Fibroblast of gingiva (primary cell): ENCODE measurements at places on chromosomes 16 and 17.
A peak's percentile ranks its signal among the peaks of the same experiment; 100 is the strongest.

DNA sequence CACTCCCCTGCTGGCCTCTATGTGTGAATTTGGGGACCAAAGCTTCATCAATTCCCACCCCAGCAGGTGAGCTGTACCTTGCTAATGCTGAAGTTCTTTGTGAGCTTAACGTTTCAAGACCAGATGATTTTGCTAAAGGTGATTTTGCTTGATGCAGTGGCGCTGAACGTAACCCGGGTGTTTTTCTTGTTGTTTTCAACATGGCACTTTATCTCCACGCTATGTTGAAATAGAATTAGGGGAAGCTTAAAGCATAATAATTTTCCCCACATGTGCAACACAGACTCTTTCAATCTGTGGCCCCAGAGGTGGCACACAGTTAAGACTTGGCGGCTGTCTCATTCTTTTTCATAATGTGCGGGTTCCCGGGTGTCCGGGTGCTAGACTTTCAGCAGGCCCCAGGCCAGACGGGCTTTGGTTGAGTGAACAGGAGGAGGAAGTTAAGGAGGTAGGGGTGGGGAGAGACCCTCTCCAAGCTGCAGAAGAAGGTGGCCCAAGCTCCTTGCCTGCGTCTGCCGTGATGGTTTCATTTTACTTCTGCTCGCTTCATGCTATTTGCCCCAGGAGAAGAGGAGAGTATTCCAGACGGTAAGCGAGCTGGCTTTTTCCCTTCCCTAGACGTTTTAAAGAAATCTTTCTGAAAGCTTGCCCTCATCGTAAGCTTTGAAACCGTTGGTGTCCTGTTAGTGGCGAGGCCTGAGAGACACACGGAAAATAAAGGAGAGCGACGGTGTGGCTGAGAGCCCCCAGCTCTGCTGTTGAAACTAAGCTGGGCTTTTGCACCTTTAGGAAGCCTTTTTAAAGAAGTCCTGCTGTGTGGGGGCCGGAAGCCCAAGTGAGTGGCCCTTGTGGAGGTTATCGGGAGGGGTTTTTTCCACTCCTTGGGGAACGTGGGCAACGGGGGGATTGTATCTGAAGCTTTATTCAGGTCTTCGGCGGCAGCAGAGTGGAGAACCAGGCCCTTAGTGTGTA lies 4.2 kb downstream of the FOXC2 start:
- DNase-seq, result peak; percentile 24

DNA sequence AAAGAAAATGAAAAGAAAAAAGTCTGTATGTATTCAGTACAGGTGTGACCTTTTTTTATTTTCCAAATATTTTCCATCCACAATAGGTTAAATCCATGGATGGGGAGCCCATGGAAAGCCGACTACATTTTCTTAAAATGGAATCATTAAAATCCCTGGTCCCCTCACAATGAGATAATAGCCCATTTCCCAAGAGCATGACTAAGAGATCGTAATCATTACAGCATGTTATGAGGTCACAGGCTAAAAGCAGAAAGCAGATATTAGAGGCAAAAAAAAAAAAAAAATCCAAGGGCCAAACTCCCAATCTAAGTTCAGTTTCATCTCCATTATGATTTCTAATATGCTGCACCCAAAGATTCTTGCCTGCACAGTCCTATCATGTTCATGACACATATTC lies 44.7 kb downstream of the CYTH1 start:
- DNase-seq, result peak; percentile 62

GRCh38 chr16:85328676-85329058 lies 216.4 kb upstream of the CIBAR2 start:
- no peak for DNase-seq

- no peak for DNase-seq
Measured at GRCh38 chr16:2663553-2664546, 18.5 kb upstream of the KCTD5 start.

DNA sequence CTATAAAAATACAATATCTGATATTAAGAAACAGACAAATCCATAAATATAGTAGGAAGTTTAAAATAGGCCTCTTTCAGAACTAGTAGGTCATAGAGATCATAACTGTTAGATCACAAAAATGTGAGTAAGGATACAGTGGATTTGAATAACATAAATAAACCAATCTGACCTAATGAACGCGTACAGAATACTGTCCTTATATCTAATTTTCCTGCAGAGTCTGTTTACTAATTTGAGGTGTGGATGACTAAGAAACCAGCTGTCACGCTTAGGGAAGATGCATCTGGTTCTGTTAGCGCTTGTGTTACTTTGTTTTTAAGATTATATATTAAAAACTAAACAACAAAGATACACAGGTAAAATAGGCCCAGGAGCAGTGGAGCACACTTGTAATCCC lies 14.8 kb downstream of the CPD start:
- no peak for DNase-seq

GRCh38 chr17:39264119-39264518 lies 38.4 kb upstream of the STAC2 start:
- DNase-seq, result peak; percentile 14

- no peak for DNase-seq
Measured at GRCh38 chr16:81810361-81810760, 31.3 kb downstream of the PLCG2 start.

DNA sequence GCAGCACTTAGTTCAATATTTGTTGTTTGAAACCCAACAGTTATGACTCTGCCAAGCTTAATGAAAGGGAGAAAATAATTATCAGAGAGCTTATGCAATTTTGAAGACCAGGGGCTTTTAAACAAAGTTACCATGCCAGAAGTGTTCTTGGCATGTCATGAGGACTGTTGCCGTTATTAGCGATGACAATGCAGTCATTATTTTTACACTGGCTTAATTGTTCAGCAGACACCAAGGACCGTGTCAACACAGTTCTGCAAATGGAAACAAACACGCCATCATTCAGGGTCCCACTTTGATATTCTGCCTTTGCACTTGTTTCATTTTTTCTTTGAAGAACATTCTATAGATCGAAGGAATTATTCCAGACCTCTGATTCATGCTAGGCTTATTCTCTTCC lies 518.5 kb downstream of the CDH13 start:
- no peak for DNase-seq

GRCh38 chr17:40106760-40107521 lies 6.6 kb upstream of the NR1D1 start:
- no peak for DNase-seq

- DNase-seq, result no peak
Measured at GRCh38 chr16:56460101-56460500, 8.7 kb downstream of the OGFOD1 start.

GRCh38 chr17:72527789-72528188 lies 407.0 kb downstream of the SOX9 start:
- DNase-seq, result no peak

DNA sequence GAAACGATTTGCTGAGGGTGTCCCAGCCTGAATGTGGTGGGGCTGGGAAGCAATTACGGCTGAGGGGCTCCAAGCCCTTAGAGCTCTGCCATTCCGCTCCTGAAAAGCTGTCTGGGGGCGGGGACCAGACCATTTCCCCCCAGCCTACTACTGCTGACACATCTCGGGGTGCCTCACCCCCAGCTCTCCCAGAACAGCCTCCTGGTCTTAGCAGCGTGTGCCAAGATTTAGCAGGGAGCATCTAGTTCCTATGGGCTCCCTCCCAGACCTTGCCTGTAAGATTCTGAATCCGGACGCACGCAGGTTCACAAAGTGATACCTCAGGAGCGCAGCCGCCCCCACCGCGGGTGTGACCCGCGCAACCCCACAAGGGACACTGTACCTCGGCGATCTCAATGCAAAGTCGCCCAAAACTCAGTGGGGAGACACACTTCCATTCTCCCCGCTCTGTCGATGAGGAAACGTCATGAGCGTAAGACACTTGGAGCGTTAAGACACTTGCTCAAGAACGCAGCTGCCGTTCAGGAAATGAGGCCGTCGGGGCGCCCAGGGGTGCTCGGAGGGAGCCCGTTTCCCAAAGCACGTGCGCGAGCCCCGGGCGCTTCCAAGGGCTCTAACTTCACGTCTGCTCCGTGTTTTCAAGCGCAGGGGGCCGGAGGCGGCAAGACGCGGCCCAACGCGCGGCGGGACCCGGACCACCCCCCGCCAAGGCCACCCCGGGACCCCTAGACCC lies 629 bp downstream of the GEMIN4 start:
- DNase-seq, result peak; percentile 50

DNA sequence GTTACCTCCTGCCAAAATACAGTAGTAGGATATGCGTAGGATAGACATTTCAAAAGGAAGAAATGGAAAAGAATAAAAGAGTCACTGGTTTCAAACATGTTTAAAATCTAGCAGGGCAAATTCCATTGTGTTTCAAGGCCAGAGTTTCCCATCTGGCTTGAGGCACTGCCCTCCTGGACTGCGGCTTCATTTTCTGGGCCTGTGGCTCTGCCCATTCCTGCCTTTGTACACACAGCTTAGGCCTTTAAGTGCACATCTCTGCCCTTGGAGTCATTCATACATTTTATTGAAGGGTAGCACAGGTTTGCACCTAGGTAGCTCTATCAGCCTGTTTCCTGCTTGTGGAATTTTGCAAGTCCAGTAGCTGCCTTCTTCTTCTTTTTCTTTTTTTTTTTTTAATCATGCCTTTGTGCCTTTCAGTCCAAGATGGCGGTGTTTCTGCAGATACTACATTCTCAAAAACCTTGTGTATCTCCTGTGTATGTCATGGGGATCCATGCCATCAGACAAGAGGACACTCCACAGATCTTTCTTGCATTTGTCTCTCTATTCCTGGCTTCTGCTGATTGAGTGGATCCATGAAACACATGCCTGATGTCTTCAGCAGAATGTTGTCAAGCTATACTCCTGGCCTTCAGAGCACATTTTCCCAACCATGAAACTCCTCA lies 282.9 kb downstream of the BCAS3 start:
- DNase-seq, result no peak

GRCh38 chr16:4364196-4365013 lies 7.2 kb upstream of the VASN start:
- no peak for DNase-seq

- DNase-seq, result no peak
Measured at GRCh38 chr16:31335431-31335830, 19.5 kb upstream of the ITGAX start.

- DNase-seq, result no peak
Measured at GRCh38 chr16:80739523-80739922, 64.9 kb downstream of the CDYL2 start.

GRCh38 chr17:63240106-63240505 lies 206.0 kb downstream of the CYB561 start:
- no peak for DNase-seq

GRCh38 chr16:84661418-84662060 lies 13.2 kb downstream of the KLHL36 start:
- DNase-seq, result no peak

- no peak for DNase-seq
Measured at GRCh38 chr17:10251212-10251948, 53.0 kb upstream of the GAS7 start.

DNA sequence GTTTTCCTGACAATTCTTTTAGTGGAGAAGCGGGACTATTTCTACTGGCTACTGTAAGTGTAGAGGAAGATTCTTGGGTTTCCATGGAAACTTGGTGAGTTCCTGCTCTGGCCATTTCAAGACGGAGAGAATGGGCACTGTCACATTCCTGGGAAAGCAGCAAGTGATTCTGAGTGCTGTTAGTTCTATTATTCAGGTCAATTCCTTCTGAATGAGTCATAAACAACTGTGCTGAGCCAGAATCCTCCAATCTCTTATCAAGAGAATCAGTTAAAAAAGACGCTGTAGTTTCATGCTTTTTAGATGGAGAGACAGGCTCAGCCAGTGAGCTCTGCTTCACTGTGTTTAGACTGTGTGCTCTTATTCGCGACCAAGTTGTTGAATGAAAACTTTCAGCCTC lies 19.6 kb downstream of the AKAP10 start:
- peak; percentile 68 for DNase-seq

DNA sequence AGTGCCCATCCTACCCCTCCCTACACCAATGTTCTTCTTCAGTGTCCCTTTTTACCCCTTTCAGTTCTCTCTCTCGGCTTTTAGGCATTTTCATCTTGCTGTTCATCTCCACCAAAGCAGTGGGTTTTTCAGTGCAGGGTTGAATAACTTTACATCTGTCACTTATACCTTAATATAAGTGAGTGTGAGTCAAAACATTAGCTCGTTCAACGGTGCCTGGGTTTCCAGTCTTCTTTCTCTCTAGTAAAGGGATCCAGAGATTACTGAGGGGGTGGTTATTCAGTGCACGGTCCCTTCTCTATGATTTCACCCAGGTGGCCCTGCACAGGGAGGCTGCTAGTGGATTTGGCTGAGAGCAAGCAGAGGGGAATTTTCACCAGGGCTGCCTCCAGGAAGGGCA lies 210.6 kb upstream of the CDH5 start:
- DNase-seq, result no peak

DNA sequence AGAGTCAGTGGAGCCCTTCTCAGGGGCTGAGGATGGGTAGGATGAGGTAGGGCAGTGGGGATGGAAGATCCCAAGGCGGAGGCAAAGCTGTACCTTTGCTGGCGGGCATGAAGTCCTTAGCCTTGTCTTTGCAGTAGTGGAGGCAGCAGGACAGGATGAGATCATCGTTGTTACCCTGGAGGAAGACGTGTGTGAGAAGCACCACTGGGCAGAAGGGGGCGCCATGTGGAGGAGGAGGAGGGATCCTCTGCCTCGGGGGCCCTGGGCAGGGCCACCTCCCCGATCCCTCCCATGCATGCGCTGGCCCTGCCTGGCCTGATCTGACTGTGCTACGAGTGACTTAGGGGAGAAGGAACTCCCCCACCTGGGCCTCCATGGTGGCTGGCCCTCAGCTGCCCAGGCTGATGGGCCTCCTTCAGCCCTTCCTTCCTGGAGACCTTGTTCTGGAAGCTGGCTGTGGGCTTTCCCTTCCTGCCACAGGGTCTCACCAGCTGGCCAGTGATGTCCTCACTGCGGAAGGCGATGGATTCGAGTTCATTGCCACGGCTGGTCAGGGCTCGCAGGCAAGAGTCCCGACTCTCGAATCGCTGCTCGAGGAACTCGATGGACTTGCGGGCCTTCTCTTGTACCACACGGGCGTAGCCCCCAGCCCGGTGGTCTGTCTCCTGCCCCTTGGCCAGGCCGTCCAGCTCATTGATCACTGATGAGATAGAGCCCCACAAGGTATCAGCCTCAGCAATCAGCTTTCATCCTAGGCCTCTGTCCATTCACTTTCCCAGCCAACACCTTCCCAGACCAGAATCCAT lies 10.3 kb downstream of the HIC1 start:
- DNase-seq, result peak; percentile 35

DNA sequence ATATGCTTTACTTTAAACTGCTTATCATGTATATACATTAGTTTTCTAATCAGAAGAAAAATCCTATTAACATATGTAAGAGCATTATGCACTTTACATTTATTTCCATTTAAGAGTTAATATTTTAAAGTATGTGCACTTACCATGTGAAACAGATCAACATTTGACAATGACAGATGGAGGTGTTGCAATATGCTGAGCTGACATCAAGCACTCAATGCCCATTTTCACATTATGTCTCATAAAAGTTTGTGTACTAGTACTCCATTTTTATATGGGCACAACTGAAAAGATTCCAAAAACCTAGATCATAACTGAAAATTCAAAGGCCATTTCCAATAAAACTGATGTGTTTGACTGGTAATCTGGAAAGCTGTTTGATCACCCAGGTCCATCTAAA lies 420.9 kb upstream of the SOX9 start:
- no peak for DNase-seq

DNA sequence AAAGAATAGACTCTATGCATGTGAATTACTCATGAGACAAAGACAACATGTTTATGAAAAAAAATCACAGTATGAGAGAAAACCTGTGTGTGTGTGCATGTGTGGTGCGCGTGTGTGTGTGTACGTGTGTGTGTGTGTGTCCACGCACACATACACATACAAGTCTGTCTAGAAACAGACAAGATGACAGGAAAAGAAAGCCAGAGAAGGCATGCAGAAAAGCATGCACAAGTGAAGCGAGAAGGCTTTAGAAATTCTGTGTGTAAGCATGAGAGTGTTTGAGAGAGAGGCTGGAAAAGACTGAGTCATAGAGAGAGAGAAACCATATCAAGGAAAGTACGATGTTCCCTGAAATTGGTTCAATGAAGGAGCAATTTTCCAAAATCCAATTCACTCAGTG lies 566.4 kb upstream of the C16orf82 start:
- DNase-seq, result no peak
